GOT3 (cell line): ENCODE measurements at places on chromosomes 3 and 15.

DNA sequence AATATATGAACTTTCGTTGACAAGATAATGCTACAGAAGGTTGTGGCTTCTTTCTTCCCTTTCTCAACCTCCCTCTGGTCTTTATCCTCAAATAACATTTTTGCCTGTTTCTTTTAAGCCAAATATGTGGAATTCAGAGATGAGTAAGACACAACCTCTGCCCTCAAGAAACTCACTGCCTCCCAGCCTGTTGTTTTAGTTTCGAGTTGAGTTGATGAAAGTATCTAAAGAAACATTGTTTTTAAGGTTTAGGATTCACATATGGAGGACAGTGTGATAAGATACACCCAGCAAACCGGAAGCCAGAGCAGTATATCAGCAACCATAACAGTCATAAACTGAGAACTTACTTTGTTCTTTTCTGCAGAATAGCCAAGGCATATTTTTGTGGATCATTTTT lies 218.6 kb downstream of the THSD4 start:
- DNase-seq, result no peak

DNA sequence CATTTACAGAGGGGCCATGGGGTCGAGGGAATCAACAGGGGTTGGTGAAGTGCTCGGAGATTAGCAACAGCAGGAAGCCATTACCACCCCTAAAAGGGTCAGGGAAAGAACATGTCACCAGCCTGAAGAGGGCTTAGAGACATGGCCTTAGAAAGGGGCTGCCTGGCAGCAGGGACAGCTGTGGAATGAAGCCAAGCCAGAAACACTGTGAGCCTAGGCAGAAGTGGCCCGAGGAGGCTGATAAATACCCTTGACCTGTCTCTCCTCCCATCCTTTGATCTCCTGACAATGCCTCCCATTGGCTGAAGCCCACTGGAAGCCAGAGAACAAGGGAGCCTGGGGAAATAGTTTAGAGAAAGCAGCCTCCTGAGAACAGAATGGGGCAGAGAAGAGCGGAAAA lies 31.4 kb downstream of the GPD1L start:
- no peak for DNase-seq

DNA sequence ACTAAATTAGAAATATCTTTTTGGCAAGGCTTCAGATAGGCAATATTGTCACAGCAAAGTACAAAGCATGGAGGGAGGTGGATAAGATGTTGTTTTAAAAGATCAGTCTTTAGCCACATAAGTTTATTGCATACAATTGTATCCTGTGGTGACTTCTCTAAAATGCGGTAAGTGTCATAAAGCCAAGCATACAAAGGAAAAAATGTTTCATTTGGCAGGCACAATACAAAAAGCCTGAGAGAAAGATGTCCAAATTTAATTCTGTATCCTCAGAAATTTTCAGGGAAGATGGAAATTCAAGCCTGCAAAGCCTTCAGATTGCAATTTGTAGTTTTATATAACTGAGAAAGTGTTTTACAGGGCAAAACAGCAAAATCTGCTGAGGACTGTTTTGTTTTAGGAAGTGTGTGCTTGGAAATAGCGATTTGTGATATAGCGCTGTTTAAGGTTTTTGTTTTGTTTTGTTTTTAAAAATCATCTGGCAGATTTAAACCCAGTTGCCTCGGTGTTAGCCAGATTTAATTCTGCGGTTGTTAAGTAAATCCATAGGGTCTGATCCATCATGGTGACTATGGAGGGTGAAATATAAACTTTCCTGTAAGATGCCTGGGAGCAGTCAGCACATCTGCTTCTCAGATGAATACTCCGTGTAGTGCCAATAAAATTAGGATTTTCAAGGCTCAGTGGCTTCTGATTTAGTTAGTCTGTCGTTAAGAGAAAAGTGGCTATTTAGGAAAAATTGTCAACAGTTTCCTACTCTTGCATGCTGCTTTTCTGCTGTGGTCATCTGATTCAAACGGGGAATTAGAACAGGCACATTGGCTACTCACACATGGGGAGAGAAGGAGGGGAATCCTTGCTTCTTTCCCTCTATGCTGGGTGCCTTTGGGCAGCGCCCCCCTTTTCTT lies 8.0 kb downstream of the KAT2B start:
- DNase-seq, result no peak

GRCh38 chr3:168081171-168081771 lies 14.5 kb downstream of the GOLIM4 start:
- DNase-seq, result no peak

- DNase-seq, result no peak
Measured at GRCh38 chr3:71416876-71417275, 166.7 kb downstream of the FOXP1 start.

DNA sequence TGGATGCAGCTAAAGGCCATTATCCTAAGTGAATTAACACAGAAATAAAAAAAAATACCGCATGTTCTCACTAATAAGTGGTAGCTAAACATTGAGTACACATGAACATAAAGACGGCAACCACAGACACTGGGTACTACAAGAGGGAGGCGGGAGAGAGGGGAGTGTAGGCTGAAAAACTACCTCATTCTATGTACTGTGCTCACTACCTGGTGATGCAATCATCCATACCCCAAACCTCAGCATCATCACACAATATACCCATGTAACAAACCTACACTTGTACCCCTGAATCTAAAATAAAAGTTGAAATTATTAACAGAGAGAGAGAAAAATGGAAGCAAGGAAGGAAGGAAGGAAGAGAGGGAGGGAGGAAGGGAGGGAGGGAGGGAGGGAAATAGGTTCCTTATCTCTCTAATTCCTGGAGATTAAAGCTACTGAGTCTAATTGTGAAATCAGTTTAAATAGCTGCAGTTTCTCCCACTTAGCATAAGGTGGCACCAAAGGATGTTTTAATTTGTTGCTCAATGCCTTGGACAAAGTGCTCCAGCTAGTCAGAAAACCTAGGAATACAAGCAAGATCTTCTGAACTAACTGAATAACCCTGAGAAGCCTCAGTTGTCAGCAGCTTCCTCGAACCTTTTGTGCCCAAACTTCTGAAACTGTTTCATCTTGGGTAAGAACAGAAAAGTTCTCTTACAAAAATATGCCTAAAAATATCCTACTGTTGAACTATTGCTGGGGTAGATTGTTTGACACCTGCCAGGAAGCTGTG lies 79.4 kb upstream of the ATP11B start:
- DNase-seq, result no peak

DNA sequence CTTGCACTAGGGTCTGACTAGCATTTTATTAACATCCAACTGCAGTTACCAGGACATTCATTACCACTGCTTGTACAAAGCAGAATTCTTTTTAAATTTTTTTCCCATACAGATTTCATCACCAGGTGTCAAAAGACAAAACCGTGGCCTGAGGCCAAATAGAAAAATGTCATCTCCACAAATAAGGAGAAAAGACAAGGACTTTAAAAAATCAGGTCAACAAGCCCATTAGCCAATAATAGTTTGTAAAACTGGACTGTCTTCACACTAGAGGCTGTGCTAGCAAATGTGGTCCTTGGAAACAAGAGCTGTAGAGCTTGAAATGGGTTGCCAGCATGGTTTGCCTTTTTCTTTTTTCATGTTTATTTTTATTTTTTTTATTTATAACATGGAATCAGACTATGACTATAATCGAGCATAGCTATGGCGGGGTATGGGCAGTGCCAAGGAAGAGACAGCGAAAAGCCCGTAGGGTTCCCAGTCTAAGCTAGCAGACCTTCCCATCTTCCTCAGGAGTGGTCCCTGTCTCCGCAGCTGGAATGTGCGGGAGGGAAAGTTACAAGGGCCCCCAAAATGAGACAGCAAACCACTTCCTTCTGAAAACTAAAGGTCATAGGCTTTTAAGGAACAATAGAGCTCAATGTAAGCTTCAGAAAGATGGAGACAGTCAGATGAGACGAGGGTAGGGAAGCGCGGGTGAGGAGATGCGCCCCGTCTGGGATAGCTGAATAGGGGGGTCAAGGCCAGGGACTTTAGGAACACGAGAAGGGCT lies 1.5 kb downstream of the PTPN9 start:
- no peak for DNase-seq

DNA sequence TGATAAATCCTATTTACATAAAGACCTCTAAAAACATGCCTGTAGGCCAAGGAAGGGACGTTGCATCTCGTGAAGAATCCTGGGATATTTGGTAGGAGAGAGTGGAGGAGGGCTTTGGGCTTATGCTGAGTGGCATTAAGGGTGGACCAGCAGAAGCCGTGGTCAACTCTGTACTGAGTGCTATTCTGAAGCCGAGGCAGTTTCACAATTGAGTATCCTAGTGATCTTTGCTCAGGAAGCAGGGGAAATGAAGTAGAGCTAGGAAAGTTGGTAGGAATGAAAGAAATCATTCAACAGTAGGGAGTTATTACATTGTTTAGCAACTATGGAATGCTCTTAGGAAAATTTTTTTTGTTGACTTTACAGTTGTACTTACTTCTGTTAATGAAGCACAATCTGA lies 24.2 kb downstream of the MCTP2 start:
- DNase-seq, result no peak

GRCh38 chr3:119311081-119311925 lies 17.1 kb downstream of the ARHGAP31 start:
- no peak for DNase-seq

DNA sequence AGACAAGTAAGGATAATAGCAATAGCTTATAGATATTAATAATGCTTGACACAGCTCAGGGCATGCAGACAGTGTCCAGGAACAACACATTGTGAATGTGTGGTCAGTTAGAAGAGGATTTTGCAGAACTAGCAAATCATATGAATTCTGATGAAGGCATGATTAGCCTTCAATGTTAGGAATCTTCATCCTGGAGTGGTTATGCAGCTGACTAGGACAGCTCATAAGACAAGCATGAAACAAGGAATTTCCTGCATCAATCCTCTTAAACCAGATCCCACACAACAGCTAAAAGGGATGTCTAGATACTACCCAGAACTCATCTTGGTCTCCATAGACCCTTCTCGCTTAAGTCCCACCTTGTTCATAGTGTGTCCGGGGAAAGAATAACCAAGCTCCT lies 499.0 kb upstream of the ATP11B start:
- no peak for DNase-seq

DNA sequence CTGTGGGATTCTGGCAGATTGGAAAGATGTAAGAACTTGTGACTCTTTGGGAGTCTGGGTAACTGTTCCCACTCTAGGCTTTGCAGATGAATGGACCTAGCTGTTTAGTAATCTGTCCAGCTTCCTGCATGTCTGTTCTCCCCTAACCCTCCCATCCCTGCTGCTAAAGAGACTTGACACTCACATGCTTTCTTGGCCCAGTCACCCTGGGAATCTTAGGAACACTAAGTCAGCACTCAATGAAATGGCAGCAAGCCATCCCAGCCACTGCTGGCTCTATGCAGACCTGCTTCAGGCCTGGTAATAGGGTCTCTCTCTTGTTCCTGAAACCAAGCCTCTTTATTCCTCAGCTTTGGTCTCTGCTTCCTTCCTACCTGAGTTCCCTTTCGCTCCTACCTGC lies 63.7 kb upstream of the THSD4 start:
- DNase-seq, result no peak

- peak; percentile 27 for DNase-seq
Measured at GRCh38 chr15:63277038-63277892, at the start of gene APH1B. Gene APH1B (plus strand): TSS chr15:63277605. CDS start chr15:63277624, 19 bp downstream.

DNA sequence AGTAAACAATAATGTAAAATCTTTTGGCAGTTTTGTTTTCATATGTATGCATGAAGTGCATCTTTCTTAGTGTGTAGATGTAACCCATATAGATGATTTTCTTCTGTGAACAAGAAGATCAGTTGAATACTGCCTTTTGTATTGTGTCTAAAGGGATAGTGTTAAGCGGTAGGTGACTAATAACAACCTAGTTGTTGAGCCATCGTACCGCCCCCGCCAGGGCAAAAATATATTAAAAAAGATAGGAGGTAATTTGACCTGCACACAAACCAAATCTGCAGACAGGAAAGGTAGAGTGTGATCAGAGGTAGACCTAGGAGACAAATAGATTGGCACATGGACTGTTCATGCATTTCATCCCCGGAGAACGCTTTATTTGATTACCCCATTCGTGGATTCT lies 3.3 kb upstream of the GMNC start:
- no peak for DNase-seq

DNA sequence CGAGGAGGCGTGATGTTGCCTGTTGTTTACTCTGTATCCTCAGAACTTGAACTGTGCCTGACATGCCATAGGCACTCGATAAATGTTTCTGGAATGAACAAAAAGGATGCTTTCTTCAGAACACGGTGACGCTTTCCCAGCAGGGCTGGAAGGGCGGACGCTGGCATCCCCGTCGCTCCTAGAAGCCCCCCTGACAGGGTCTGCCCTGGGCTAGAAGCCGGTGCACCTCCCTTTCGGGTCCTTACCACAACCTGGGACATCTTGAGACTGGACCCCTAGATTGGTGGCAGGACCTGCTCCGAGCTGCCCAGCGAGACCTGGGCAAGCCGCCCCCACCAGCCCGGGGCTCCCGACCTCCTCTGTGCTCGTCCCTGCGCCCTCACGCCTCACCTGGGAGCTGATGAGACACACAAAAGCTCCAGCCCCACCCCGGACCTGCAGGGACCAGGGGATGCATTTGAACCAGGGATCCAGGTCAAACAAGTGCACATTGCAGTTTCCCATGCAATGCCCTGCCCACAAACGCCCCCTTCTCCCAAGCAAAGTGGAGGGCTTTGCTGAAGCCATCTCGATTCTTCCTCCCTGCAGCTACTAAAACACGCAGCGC lies 131.2 kb upstream of the MEF2A start:
- no peak for DNase-seq

- no peak for DNase-seq
Measured at GRCh38 chr3:161950318-161950868, 453.8 kb downstream of the OTOL1 start.

DNA sequence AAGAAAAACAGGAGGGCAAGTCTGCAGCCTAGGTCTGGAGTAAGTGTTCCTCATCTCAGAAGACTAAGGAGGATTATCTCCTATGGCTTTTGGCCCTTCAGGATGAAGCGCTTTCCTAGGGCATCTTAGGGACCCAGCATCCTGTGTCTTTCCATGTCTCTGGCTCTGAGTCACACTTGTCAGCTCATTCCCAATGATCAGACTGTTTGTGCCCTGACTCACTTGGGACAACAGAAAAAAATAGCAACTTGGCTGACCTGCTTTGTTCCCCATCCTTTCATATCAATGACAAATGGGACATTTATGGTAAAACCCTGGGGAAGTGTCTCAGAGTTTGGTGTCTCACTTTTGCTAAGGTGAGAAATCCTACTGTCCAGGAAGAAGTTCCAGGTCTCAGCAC lies 76.2 kb upstream of the OXTR start:
- no peak for DNase-seq

GRCh38 chr15:23854912-23855659 lies 168.0 kb upstream of the NDN start:
- DNase-seq, result no peak

DNA sequence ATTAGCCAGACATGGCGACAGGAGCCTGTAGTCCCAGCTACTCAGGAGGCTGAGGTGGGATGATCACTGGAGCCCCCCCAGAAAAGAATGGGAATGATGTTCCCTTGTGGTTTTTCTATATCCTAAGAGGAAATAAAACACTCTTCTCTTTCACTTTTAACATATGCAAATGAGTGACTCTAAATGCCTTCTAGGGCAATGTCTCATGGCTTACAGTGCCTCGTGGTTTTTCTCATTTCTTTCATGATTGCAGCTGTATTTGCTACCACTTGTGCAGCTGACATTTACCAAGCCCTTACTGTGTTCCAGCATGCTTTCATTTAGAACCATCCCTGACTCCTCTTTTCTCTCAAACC lies 26.4 kb downstream of the STOML1 start:
- DNase-seq, result no peak
